ENCODE measurements at places on chromosomes 4 and X.

- DNase-seq: no peak
Measured at GRCh38 chr4:121070274-121070673, 2.1 kb downstream of the NDNF start.

GRCh38 chr4:105551965-105552746, at the start of gene ARHGEF38:
Gene ARHGEF38, plus strand, starts transcription at chr4:105552620. Its CDS starts 146 bp downstream, at chr4:105552766.
- DNase-seq: no peak

DNA sequence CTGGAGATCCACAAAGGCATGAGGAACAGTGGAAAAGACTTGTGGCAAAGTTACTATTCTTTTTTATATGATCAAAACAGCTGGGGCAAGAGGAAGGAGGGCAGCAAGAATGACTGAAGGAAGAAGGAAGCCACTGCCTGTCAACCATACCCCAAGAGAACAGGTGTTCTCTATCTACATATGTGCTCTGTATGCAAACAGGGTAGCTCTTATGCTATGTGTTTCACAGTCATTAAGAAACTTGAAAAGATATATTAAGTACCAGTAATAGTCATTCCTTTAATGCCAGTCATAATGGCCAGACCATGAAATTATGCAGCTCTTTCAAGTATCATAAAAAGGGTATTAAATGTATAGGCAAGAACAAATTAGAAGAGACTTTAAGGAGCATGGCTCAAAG, 363.9 kb downstream of the KLHL13 start:
- DNase-seq: no peak

DNA sequence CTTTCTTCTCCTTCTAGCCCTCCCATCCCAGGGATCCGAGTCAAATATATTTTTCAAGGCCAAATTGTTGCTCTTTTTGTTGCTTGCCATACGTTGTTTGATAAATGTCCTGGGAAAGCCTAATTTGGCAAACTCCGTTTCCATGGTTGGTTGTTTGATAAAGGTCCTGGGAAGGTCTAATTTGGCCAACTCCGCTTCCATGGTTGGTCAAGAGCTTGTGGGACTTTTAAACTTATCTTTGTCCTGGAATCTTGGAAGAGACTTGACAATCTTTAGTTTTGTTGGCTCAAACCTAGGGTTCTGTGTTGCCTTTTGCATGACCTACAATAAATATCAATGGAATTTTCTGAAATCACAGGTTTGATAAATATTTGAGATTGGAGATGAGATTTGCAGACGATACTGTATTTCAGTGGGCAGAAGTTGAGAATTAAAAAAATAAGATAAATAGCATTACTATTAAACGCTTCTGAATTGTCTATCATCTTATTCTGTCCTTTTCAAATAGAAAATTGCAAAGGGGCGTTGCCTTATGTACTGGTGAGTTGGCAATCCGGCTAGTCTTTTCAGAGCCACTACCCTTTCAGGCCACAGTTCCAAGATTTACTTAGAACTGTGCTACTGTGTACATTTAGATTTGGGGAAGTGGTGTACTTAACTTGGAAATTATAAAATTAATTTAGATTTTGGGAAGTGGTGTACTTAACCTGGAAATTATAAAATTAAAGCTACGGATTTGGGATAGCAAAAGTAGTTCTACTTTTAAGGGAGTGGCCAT, 804 bp downstream of the OSTC start:
- DNase-seq: peak; percentile 82

DNA sequence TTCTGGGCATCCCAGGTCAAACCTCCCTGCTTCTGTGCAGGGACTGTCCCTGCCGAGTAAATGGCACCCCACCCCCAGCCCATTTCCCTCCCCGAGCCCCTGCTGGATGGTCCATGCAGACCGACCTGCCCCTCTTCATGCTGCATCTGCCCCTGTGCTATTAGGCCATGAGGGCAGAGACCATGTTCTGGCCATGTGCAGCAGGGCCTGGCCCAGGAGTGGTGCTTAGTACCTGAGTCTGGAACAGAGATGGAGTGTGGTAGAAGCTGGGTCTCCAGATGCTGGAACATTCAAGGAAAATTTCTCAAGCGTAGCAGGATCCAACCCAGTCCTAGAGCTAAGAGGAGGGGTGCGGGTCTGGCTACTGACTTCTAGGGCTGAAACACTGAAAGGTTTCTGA, 15.3 kb upstream of the UBA1 start:
- no peak for DNase-seq

DNA sequence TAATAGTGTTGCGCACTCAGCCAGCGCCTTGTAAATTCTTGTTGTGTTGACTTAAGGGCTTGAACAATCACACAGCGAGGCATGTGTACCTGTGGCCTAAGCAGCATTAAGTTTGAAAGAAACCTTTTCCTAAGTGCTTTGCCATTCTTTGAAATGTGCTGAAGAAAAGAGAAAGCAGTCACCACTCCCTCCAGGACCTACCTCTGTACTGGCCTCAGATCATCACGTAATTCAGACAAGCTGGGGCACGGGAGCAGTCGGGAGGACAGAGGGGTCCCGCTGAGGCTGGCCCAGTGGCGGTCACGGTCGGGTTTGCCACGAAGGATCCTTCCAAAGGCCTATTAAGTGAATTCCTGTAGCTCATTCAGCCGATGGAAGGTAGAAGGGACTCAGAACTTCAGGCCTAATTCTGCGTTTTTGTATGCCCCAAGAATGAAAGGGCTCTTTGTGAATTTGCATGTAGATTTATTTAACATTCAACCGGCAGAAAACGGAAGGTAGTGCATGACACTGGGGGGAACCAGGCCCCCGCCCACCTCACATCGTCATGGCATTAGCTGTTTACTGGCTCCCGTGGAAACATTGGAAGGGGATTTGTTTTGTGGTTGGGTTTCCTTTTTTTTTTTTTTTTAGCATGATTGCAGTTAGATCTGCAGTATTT, 106.3 kb downstream of the TRAPPC11 start:
- DNase-seq: no peak

DNA sequence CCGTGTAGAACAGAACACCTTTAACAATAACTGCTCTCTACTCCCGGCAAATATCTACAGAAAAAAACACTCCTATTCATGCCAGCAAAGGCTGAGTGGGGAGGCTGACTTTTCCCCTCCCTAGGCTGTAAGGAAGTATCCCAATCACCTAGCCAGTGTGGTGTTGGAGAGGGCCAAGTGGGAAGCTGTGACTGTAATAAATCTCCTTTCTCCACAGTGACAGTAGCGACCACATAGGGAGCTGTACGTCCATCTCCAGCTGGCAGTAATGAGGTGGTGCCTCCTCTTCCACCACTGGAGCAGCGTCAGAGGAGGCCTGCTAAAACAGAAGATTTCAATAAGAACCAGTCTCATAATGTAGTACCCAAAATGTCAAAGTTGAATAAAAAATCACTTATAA, 47.9 kb upstream of the PLAC1 start:
- no peak for DNase-seq

DNA sequence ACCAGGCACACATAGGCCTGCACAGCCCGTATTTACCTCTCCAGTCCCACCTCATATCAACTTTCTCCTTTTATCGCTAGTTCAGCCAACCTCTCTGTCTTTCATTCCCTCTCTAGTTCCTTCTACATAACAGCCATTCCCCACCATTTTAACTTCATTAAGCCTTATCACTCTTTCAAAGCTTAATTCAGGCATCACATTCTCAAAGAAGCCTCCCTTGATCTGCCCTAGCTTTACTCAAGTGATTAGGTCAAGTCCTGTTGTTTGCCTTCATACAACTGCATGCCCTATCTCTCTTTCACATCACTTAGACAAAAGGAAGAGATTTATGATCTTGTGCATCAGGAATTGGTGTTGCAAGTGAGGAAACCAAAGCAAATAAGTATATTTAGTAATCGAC, 74.2 kb downstream of the ALPK1 start:
- DNase-seq: no peak

DNA sequence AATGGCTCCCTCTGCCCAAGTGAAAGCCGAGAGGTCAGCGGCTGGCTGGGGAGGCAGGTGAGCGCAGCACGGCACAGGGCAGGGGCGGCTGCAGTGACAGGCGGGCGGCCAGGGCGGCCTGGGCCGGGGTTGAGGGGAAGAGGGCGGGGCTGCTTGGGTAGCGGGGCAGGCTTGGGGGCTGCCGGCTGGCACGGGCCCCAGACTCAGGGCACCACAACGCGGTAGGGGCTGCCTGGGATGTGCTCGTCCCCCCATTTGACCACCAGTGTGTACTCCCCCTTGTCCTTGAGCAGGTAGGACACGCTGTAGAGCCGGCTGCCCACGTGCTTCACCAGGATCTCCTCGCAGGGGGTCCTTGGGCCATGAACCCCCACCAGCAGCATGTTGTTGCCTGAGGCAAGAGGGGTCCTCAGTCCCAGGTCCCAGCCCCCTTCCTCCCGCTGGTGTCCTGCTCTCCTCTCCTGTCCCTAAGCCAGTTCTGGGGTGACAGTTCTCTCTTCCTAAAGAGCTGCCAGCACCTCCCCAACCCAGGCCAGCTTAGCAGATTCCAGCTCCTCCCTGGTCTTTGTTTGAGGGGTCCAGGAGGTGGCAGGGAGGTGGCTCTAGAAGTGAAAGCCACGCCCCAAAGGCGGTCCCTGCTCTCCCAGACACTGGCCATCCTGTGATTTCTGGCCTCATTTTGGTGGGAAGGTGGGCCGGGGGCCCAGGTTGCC, 25.6 kb downstream of the FLNA start:
- peak; percentile 2 for DNase-seq

- peak; percentile 39 for DNase-seq
Measured at GRCh38 chrX:53211391-53211978, 13.5 kb downstream of the KDM5C start.

GRCh38 chrX:45699158-45699557, 498.5 kb upstream of the DIPK2B start:
- peak; percentile 64 for DNase-seq

- DNase-seq: peak; percentile 24
Measured at GRCh38 chr4:177281351-177281909, 28.2 kb upstream of the NEIL3 start.

GRCh38 chr4:158938220-158939044, 164.4 kb upstream of the RAPGEF2 start:
- peak; percentile 10 for DNase-seq

GRCh38 chr4:7192252-7193029, at the start of gene SORCS2:
Gene SORCS2, plus strand, starts transcription at chr4:7192538.
- peak; percentile 44 for DNase-seq

- no peak for DNase-seq
Measured at GRCh38 chr4:10974371-10974770, 289.8 kb upstream of the CLNK start.

GRCh38 chr4:152451496-152451895, 84.4 kb downstream of the FBXW7 start:
- no peak for DNase-seq

DNA sequence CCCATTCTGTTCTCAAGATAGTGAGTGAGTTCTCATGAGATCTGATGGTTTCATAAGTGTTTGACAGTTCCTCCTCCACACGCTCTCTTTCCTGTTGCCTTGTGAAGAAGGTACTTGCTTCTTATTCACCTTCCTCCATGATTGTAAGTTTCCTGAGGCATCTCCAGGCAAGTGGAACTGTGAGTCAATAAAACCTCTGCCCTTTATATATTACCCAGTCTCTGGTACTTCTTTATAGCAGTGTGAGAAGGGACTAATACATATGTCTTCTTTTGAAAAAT, 58.4 kb downstream of the CFAP299 start:
- DNase-seq: no peak

DNA sequence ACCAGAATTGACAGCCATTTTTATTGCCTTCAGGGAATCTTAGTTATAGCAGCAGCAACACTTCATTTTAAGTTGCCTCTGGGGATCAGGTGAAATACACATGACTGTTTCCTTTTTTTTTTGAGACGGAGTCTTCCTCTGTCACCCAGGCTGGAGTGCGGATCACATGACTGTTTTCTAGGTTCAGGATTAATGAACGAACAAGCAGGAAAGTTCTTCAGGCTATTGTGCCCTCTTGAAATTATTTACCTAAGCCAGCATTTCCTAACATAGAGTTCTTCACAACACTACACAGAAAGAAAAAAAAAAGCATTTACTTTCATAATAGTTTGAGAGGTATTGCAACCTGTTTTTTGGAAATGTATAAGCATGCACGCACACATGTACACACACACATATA, 2032.8 kb downstream of the PCDH7 start:
- DNase-seq: no peak

GRCh38 chr4:175891851-175892250, 79.8 kb upstream of the GPM6A start:
- DNase-seq: peak; percentile 12

DNA sequence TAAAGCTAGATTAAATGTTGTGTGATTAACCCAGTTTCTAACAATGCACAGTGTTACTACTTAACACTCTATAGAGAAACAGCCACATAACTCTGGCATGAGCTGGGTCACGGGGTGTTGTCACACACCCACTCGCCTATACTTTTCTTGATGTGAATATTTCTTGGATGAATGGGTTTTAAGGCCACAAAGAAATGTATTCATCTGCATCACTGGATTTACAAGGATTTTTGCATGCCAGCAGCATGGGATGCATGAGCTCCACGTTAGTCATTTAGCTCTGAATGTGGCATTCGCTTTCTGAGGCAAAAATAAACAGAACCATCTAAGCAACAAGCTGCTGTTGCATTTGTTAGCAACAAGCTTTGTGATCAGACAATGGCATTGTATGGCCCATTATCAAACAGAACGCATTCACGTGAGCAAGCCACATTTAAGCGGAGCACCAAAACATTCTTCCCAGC, 89.7 kb downstream of the LRP2BP start:
- peak; percentile 94 for DNase-seq

GRCh38 chrX:75989806-75990590, 182.9 kb upstream of the PBDC1 start:
- no peak for DNase-seq

DNA sequence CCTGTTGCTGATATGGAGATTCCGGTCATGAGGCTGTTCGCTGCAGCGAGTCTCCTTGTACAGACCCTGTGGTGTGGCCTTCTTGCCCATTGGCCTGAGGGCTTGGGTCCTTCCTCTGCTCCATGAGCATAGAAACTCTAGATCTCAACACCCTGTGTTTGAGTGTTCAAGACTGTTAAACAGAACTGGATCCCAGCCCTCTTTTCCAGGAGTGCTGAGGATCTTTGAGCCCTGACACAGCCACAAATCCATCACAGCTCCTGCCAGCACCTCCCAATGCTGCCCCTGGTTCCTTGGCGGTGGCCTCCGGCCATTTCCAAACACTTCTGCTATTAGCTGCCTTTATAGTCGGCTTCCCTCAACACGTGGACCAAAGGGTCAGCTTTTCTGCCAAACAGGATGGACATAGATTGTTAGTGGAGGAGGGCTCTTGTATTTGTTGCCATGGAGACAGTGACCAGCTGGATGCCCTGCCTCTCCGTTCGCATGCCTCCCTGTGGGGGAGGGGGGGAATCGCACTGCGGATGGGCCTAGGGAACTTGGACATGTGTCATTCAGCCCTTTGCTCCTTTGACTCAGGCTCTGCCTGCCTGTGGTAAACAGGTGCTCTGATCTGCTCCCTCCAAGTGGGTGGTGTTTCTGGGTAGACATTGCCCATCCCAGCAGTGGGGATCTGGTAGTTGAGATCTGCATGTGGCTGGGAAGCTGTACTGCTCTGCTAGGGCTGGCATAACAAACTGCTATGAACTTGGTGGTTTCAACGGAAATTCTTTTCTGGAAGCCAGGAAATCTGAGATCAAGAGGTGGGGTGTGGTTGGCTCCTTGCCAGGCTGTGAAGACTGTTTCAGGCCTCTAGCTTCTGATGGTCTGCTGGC, 6.9 kb upstream of the WDR1 start:
- DNase-seq: peak; percentile 33

All from cardiac fibroblast (primary cell).